Diencephalon (tissue), 1 donor: ENCODE measurements at places on chromosomes 11 and 22. TPM values are rescaled to one million over a fixed set of nuclear protein-coding genes. Genes with fewer than 3 reads are reported as not detected.

The KRTAP5-11 gene
- not detected for total RNA-seq

The KRTAP5-10 gene
- not detected for total RNA-seq

The PGA5 gene
- not detected for total RNA-seq

The ANO1 gene
- 0.23 TPM for total RNA-seq

The NTM gene
- total RNA-seq: 224 TPM

The PC gene
- total RNA-seq: 15.7 TPM

The MEI1 gene
- total RNA-seq: 1.6 TPM

The PI4KA gene
- 102 TPM for total RNA-seq

The SYT13 gene
- 248 TPM for total RNA-seq

The SAA2 gene
- total RNA-seq: not detected

The MAPK12 gene
- total RNA-seq: 11.8 TPM
